EH (cell line): ENCODE measurements at places on chromosomes 16 and 17.

GRCh38 chr16:83793179-83793578 is 14.6 kb upstream of the HSBP1 start:
- peak; percentile 18 for DNase-seq

GRCh38 chr17:64449545-64449944 is 630 bp downstream of the MILR1 start:
- no peak for DNase-seq

- DNase-seq, result peak; percentile 93
Observed at GRCh38 chr17:41140360-41141131, at the start of gene KRTAP4-6. TSS of gene KRTAP4-6 (minus strand) at chr17:41140544. CDS start at chr17:41140487, 57 bp downstream.

- DNase-seq, result no peak
Observed at GRCh38 chr16:71659471-71659870, 33.5 kb downstream of the MARVELD3 start.

DNA sequence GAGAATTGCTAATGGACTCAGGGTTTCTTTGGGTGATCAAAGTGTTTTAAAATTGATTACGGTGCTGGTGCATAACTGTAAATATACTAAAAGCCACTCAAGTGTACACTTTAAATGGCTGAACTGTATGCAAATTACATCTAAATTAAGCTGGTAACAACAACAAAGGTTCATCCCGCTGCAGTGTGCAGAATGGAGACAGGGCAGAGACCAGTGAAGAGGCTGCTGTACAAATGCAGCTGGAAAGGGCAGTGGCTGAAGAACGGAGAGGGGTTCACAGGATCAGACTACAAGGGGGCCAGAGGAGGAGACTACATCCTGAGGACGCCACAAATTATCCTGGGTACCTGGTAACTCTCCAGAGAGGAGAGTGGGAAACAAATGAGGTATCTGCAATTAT is 9.0 kb upstream of the ITGAE start:
- no peak for DNase-seq

- peak; percentile 77 for DNase-seq
Observed at GRCh38 chr17:76736349-76737081, 616 bp downstream of the SRSF2 start.

DNA sequence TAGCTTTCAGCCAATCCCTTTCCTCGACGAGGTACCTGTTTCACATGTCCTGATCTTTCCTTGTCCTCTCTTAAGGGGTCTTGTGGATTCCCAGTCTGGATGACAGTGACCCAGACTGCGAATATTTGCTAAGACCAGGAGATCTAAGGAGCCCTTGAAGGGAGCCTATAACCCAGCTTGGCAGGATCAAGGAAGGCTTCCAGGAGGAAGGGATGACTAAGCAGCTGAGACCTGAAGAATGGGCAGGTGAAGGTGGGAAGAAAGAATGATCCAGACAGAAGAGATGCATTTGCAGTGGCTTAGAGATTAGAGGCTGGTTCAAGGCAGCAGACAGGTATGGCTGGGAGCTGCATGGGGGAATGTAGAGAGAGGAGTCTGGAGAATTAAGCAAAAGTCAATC is 1.9 kb upstream of the PDK2 start:
- no peak for DNase-seq

- no peak for DNase-seq
Observed at GRCh38 chr16:14087590-14088154, 16.6 kb downstream of the MRTFB start.

DNA sequence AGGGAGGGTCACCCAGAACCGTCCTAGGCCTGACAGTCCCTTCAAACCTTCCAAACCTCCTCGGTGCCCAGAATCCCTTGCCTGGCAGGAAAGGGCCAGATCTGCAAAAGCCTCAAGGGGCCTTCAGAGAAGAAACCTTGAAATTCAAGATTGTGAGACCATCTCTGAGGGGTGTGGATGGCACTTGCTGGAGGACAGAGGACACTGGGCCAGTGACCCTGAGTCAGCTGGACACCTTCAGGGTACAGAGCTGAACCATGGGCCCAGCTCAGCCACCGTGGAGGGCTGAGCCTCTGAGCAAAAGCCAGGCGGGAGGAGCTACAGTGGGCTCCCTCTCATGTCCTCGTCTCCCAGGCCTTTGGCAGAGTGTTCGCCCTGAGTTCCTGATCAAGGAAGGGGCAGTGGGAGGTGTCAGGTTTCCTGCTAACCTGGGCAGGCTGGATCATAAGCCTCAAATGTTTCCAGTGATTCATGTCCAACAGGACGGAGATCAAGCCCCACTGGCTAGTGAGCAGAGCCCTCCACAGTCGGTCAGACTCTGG is 3.0 kb downstream of the PDILT start:
- no peak for DNase-seq

DNA sequence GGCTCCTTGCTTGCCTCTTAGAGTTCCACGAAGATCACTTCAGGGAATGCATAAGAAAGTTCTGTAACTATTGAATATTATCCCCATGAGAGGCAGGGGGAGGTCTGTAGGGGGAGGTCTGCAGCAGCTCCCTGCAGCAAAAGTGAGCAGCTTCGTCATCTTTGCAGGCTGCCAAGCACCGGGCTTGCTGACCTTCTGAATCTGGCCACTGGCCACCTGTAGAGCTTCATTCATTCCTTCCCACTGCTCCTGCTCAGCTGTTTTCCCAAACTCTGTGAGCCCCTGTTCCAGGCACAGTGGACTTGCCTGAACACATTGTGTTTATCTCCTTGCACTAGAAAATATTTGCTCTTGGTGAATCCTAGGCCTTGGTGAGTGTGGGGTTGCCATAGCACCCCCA is 443.3 kb downstream of the HAPSTR1 start:
- DNase-seq, result no peak

GRCh38 chr16:82414476-82414875 is 212.3 kb upstream of the CDH13 start:
- no peak for DNase-seq

DNA sequence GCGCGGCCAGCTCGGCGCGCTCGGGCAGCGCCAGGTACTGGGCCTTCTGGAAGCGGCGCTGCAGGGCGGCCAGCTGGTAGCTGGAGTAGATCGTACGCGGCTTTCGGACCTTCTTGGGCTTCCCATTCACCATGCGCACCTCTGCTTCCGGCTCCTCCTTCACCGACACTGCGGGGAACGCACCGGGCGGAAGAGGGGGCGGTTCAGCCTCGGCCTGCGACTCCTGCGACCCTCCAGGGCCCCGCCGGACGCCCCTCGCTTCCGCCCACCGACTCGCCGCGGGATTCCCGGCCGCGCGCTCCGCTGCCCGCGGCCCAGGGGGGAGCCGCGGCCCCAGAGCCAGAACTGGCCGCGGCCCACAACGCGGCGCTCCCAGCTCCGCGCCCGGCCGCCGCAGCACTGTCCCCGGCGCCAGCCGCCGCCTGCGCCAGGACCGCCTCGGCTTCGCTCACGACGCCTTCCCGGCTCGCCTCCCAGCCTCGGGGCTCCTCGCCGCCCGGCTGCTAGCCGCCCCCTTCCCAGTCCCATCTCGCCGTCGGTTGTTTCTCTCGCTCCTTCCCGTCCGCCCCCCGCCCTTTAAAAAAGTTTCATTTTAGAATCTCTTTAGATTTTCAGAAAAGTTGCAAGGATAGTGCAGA is 1.5 kb downstream of the DLX3 start:
- DNase-seq, result no peak

GRCh38 chr17:6061290-6061689 is 8.9 kb upstream of the WSCD1 start:
- DNase-seq, result peak; percentile 71

DNA sequence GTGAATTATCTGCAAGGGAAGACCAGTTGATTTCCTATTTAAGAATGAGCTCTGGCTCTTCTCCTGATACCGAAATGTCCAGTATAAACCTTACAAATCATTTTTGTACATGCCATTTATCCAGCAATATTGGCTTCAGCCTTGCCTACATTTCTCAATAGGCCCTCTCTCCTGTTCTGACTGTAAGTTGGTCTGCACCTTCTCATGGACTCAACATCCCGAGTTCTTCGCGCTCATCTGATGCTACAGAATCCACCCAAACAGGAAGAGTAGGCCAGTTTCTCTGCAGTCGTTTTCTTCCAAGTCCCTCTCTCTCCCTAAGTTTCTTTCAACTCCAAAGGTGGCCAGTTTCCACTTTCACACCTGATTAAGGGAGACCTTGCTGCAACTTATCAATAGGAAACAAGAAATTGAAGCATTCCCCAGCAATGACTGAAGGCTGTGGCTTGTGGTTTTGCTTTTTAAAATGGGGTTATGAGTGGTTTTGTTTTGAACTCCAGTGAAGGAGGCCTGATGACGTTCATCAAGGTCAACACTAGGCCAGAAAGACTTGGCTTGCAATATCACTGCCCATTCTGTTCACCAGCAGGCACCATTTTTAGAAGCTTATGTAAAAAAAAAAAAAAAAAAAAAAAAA is 383.0 kb downstream of the MAF start:
- DNase-seq, result no peak
